ENCODE measurements at places on chromosomes 16 and 17.
A peak's percentile ranks its signal among the peaks of the same experiment; 100 is the strongest.

DNA sequence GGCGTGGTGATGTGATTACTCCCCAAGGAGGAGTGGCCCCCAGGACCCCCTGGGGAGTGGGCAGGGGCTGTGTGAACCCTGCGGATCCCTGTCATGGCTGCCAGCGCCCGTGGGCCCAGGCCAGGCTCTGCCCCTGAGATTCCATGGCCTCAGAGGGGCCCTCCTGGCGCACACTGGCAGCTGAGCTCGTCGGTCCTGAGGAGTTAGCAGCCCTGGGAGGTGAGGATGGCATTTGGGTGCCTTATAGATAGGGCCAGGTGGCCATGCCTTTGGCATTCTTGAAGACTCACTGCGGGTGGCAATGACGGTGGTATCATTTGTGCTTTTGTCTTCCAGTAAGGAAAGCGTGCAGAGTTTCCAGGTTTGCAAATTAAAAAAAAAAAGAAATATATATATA is 146.8 kb upstream of the GSE1 start:
- DNase-seq: no peak

DNA sequence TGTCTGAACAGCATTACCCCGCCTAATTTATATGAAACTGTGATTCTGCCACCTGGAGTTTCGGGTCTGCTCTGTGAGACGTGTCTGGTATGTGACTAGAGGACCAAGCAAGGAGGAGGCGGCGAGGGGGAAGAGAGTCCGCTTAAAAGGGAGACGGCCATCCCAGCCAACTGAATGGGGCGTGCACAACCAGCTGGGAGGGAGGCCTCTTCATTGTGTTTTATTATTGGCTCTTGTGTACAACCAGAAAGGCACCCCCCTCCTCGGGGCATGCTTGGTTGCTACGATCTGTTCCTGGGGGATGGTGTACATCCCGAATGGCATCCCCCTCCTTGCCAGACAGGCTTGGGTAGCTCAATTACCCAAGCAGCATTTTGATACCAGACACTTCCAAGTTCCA is 384.5 kb upstream of the SALL1 start:
- no peak for DNase-seq

DNA sequence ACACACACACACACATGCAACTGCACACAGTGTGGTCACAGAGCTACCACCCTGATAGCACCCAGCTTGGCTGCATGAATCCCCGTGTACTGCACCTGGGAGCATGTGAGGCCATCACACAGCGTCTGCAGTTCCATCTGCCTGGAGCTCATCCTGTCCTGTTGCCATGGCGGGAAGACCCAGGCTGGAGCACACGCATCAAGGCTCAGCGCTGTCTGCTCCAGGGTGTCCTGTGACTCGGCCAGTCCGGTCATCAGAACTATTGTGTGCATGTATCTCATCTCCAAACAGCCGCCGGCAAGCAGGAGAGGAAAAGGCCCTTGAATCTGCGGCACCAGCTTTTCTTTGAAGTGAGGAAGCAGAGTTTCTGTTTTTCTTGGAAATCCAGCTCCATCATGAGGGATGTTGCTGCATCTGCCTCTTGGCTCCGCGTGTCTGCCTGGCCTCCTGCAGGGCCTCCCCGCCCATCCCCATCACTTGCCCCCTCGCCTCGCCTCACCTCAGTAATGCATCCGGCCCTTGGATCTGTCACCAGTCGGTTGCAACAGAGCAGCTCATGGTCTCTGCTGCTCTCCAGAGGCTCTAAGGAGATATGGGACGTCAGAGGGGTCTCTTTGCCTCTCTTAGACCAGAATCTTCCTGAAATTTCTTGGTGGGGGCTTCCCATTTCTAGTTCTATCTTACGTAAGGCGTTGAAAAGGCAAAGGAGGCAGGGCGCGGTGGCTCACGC is 23.7 kb downstream of the CACNG4 start:
- no peak for DNase-seq

GRCh38 chr16:89443727-89444084 is 46.7 kb downstream of the ANKRD11 start:
- no peak for DNase-seq

- no peak for DNase-seq
Observed at GRCh38 chr17:59642565-59642964, 22.9 kb downstream of the CLTC start.

DNA sequence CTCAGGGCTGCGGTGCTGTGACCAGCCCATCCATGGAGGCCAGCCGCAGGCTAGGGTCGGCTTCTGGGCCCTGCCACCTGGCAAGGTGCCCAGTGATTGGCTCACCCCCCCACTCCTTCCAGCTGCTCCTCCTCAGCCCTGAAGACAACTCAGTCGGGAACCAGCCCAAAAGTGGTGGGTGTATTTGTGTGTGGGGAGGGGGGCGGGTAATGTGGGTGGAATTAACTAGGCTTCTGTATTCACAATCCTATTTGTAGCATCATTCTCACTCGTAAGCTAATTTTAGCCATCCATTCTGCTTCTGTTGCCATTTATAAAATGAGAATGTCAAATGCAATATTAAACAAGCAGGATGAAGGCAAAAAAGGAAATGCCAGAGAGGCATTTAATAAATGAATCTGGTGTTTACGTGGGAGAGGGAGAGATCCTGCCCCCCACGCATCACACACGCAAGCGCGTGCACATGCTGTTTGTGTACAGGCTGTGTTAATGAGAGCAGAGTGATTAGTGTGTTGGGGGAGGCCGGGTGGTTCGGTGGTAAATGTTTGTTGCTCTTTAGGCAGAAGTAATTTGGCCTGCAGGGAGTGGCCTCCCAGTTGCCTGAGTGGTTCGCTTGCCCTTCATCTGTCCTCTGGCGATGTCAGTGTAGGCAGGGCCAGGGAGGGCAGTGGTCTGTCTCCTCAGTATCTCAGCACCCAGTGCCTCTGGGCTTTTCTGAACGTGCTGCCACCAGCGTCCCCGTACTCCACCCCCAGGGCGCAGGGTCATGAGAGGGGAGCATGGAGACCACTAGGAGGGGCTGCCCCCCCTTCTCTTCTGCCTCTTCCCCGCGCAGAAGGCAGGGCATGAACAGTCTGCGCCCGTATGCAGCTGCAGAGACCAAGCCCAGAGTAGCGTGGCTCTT is 140.1 kb downstream of the CCDC182 start:
- DNase-seq: no peak

DNA sequence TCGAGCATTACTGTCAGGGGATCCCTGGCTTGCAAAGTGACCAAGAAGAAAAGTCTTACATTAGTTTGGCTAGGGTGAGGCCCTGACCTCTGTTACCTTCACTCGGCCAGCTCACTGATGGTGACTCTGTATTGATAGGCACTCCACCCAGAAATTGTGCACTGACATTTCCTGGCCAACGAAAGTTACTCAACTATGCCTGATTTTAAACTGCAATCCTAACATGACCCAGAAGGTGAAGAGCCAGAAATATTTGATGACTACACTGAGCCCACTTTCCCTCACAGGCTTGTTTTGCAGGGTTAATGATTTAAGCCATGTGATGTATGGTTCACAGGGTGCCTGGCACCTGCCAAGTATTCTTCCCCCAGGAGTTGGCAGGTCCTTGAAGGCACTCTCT is 208.2 kb upstream of the MAF start:
- no peak for DNase-seq

DNA sequence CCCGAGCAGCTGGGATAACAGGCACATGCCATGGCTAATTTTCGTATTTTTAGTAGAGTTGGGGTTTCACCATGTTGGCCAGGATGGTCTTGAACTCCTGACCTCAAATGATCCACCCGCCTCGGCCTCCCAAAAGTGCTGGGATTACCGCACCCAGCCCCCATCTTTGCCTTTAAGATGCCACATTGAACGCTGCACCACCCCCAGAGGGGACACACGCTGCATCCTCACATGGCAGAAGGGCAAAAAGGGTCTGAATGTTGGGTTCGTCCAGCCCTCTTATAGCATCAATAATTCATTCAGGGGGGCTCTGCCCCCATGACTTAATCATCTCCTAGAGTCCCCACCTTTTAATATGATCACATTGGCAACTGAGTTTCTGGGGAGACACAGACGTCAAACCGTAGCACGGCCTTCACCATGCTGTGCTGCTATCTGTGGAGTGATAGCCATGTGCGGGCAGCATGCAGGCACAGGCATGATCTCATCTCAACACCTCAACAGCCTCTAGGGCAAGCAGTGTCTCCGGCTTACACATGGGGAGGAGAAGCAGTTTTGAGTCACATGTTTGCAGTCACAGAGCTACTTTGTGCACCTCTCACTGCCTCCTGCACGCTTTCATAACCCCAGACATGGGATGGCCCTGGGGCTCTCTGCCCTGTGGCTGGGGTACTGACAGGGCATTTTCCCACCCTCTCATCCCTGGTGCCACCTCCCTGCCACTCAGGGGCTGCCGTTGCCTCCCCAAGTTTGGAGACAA is 30.0 kb downstream of the IL21R start:
- DNase-seq: no peak

- no peak for DNase-seq
Observed at GRCh38 chr16:88298181-88298832, 84.5 kb upstream of the ZNF469 start.

GRCh38 chr17:7867881-7868329 is 10.1 kb downstream of the CYB5D1 start:
- DNase-seq: no peak

DNA sequence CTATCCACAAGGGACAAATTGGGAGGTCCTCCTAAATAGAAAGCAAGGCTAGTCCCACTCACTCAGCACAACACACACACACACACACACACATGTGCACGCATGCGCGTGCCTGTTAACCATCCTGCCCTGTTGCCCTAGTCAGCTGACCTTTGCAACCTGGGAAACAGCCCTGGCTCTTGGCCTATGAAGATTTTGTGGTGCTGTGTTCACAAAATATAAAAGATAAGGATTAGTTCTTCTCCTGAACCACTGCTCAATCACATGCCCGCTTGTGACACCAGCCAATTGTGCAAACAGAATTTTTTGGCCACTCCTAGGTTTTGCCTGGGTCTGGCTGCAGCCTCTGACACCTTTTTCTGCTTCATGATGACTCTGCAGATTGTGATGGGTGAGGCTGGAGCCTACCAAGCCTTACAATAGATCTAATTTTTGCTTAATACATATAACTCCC is 3.3 kb upstream of the CES1 start:
- DNase-seq: no peak

DNA sequence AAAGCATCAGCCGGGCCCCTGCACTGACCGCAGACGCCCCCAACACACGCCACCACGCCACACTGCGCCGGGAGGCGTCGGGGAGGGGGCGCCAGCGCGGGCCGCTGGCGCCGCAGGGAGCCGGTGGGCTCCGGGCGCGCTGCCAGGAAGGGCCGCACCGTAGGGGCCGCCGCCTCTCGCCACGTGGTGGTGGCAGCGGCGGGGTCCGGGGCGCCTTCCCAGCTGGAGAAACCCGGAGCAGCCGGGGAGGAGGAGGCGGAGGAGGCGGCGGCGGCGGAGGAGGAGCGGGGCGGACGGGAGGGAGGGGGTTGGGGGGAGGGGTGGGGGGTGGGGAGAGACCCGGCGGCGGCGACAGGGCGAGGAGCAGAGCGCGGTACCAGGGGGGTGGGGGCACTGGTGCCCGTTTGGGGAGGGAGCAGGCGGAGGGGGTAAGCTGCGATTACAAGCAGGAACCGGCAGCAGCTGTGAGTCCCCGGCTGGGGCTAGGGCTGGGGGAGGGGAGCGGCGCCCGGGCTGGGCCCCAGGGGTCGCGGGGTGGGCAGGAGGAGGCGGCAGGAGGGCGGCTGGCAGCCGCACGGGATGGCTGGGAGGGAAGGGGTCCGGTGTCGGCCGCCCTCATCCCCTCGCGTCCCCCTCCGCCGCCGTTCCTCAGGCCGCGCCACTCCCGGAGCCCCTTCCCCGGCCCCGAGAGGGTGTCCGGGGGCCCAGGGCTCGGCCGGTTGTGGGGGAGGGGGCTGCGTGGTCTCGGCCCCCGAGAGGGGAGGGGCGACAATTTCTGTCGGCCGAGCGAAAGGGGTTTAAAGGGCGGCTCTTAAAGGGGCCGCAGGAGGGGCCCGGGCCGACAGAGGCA is at the start of gene TBKBP1:
TBKBP1 (plus strand) TSS at position 431 of the 850 bp plus-strand sequence. CDS start 1,952 bp downstream, outside the sequence.
- DNase-seq: peak; percentile 63

DNA sequence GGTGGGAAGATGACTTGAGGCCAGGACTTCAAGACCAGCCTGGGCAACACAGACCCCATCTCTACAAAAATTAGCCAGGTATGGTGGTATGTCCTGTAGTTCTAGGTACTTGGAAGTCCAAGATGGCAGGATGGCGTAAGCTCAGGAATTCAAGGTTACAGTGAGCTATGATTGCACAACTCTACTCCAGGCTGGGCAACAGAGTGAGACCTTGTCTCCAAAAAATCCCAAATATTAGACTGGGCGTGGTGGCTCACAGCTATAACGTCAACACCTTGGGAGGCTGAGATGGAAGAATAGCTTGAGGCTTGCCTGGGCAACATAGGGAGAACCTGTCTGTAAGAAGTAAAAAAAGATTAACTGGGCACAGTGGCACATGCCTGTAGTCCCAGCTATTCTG is 30.8 kb downstream of the SUZ12 start:
- no peak for DNase-seq

DNA sequence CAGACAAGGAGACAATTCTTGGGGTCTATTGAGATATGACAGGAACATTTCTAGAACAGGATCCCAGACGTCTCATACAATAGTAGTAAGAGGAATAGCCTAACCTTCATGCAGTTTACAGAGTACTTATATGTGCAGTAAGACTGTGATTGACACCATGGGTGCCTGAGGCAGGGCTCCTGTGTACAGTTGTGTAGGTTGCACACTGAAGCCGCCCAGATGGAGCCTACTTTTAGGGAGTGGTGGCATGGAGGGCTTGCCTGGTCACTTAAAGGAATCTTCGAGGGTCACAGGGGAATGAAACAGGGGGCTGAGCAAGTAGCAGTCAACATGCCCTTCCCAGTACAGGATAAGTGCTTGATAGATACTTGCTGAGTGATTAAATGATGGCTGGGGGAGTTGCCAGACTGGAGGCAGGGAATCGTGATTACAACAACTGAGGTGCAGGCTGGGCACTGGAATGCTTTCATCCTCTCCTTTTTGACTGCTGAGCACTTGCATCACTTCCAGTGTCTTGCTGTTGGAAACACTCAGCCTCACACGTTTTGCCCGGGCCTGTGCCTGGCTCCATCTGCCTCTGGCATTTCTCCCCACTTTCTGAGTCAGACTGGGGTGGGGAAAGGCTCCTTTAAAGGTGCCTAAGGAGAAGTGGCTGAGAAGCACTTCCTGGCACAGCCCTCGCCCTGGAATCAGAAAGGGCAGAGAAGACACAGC is 71.0 kb downstream of the COPRS start:
- no peak for DNase-seq

DNA sequence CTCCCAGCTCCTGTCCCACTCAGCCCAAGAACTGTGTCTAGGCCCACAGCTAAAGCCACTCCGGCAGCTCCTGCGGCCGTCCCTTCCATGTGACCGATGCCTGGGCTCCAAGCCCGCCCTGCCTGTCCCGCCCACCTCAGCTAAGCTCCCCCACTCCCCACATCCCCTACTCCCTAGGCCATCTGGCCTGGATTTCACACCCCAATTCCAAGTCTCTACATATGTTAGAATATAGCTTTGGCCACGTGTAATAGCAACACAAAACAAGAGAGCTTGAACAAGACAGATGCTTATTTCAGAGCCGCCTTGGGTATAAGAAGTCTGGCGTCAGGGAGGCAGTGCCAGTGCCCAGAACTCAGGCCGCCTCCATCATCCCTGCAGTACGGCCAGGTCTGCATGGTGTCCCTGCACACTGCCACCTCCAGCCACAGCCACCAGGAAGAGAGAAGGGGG is 30.0 kb upstream of the USP22 start:
- DNase-seq: no peak

GRCh38 chr17:78126895-78127238 is 1.7 kb downstream of the TMC6 start:
- no peak for DNase-seq

- DNase-seq: no peak
Observed at GRCh38 chr17:65405563-65405962, 155.9 kb downstream of the AXIN2 start.

GRCh38 chr16:73523209-73523608 is 475.3 kb upstream of the ZFHX3 start:
- no peak for DNase-seq

All from iPS DF 19.7 (cell line).